Aorta (tissue), 5 donors: ENCODE measurements at places on chromosomes 13 and 19. TPM values are rescaled to one million over a fixed set of nuclear protein-coding genes. Genes with fewer than 3 reads are reported as not detected.
A peak's percentile ranks its signal among the peaks of the same experiment; 100 is the strongest.

Gene LYPD4
- not detected for total RNA-seq

Gene AP2S1
- 98.3 TPM for total RNA-seq

Gene ZNF506
- 28.8 TPM for total RNA-seq

Gene KLF1
- total RNA-seq: 0.39 TPM

DNA sequence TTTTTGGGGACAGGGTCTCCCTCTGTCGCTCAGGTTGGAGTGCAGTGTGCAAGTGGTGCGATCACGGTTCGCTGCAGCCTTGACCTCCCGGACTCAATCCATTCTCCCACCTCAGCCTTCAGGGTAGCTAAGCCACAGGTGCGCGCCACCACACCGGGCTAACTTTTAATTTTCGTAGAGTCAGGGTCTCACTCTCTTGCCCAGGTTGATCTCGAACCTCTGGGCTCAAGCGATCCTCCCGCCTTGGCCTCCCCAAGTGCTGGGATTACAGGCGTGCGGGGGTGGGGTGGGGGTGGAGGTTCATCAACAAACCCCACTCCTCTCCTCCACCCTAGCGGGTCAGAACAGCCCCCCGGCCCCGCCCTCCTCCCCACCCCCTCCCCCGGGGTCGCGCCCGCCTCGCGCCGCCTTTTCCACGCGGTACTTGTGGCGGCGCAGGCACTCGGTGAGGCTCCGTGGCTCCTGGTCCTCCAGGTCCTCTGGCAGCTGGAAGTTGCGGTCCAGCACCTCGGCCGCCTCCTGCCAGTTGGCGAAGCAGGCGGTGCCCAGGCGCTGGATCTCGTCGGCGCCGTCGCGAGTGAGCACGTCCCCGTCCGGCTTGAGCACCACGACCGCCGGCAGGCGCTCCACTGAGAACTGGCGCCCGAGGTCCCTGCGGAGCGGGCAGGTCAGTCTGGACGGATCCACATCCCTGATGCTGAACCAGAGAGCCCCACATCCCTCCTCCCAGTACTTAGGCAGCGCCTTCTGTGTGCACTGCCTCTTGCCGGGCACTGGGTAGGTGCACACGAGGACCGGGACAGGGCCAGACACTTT lies 5.2 kb downstream of the NXNL1 start:
- no peak overlapping the region for H3K4me3 ChIP-seq
- H3K4me1 ChIP-seq: no peaks in the 10 kb centered on the region
- no peak overlapping the region for H3K27ac ChIP-seq
- peaks cover 6% of the 10 kb centered on the region for H3K27me3 ChIP-seq
- H3K36me3 ChIP-seq: no peaks in the 10 kb centered on the region
- DNase-seq: no peak

DNA sequence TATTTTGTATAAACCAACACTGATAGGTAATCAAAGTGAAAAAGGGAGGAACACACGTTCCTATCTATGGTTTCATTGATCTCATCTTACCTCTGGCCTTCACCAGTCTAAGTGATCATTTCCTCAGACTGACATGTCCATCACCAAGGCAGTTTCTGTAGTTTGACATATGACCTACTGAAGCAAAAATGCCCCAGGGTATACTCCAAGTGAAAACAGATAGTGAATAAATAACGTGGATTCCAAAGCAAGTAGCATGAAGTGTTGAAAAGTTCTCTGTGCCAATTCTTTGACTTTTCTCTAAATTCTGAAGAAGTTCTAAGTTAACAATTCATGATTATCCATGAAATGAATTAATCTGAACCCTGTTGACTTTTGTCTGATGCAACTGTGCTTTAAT lies 334.2 kb upstream of the SGCG start:
- H3K4me3 ChIP-seq: no peak overlapping the region
- peaks cover 3% of the 10 kb centered on the region for H3K27me3 ChIP-seq
- no peak overlapping the region for H3K27ac ChIP-seq
- H3K4me1 ChIP-seq: no peaks in the 10 kb centered on the region
- no peaks in the 10 kb centered on the region for H3K36me3 ChIP-seq

DNA sequence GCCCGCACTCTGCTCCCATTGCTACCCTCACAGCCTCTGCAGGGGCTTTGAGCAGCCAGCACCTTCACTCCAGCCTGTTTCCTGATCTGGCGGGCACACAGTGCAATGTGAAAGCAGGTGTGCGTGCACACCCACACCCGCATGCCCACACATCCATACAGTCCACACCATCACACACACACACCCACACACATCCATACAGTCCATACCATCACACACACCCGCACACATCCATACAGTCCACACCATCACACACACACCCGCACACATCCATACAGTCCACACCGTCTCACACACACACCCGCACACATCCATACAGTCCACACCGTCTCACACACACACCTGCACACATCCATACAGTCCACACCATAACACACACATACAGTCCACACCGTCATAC lies 28.0 kb downstream of the PIAS4 start:
- H3K27ac ChIP-seq: no peak overlapping the region
- no peaks in the 10 kb centered on the region for H3K36me3 ChIP-seq
- H3K4me3 ChIP-seq: no peak overlapping the region
- no peaks in the 10 kb centered on the region for H3K27me3 ChIP-seq

GRCh38 chr19:57803594-57804325 lies 11.0 kb downstream of the ZNF552 start:
- no peaks in the 10 kb centered on the region for H3K27me3 ChIP-seq
- DNase-seq: no peak
- peak overlapping the region; percentile 11 for H3K4me3 ChIP-seq

GRCh38 chr19:3821857-3822364 lies 35.7 kb upstream of the MATK start:
- peak; percentile 74 for DNase-seq
- H3K4me3 ChIP-seq: no peak overlapping the region
- no peak overlapping the region for H3K27ac ChIP-seq
- H3K4me1 ChIP-seq: no peaks in the 10 kb centered on the region
- no peaks in the 10 kb centered on the region for H3K36me3 ChIP-seq

GRCh38 chr13:94291631-94292322 lies 187.7 kb downstream of the DCT start:
- no peak for DNase-seq
- no peak overlapping the region for H3K4me3 ChIP-seq
- H3K27me3 ChIP-seq: no peaks in the 10 kb centered on the region
